ENCODE measurements at places on chromosomes 1 and 21.

DNA sequence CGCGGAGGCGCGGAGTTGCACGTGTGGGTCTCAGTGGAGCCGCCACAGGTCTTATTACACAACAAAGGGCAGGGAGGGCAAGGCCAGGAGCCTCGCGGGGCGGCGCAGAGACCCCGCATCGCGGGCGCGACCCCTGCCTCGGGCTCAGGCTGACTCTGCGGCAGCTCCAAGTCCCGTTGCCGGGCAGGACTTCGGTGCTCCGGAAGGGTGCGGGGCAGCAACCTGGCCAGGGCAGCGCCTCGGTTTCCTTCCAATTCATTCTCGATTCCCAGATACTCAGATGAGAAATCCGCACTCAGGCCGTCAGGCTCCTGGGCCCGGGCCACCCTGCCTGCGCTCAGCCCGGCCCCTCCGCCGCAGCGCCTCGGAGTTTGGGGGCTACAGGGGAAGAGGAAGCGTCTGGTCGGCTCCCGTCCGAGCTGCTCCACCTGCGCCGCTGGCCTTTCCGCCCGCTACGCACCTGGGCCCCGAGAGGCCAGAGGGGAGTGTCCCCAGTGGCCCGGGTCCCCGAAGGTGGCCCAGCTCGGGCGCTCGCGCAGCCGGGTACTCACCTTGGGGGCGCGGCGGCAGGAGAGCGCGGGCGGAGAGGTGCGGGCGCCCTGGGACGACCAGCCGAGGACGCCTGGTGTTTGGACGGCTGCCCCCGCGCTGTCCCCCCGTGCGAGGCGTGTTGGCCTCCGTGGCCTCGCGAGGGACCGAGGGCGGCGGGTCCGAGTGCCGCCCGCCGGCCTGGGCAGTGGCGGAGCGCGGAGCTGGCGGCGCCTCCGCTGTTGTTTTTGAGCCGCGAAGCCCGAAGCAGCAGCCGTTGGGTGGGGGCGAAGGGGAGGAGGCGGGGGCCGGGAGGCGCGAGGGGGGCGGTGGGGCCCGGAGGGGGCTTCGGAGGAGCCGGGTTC, 1.1 kb upstream of the PRDM16 start:
- no peak for DNase-seq

- DNase-seq: no peak
Observed at GRCh38 chr1:175566247-175566646, 177.1 kb downstream of the TNR start.

GRCh38 chr1:148307583-148308185, 155.6 kb upstream of the NBPF11 start:
- DNase-seq: no peak

DNA sequence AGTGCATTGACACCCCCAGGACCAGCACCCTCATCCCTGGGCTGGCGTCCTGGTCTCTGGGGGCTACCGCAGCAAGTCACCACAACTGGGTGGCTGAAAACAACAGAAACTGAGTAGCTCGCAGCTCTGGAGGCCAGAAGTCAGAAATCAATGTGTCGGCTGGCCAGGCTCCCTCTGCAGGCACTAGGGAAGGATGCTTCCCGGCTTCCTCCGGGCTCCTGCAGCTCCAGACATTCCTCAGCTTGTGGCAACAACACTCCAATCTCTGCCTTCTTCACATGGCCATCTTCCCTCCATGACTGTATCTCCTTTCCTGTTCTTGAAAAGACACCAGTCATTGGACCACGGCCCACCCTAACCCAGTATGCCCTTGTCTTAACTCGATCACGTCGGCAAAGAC, 224.2 kb downstream of the NPHP4 start:
- no peak for DNase-seq

DNA sequence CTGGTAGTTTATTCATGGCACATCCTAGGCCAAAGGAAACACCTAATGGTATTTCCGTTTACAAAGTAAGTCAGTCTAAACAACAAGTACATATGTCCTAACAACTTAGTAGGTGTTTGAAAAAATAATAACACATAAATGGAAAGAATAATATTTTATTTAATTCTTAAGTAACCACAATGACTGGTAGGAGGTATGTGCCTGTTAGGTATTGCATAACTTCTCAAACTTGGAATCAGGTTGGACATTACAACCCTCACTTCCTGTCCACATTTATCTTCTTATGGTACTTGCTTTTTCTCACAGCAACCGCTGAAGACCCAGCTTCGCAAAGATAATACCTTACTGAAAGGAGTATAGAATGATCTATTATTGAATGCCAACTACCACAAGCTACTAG, 64.2 kb downstream of the VPS13D start:
- DNase-seq: no peak

All from NCI-H187 (cell line).